ENCODE measurements at places on chromosomes 2 and 18.

GRCh38 chr2:100980046-100980445 lies 22.0 kb upstream of the RPL31 start:
- no peak for DNase-seq

GRCh38 chr2:203340791-203341487 lies 12.7 kb downstream of the ABI2 start:
- DNase-seq = no peak

DNA sequence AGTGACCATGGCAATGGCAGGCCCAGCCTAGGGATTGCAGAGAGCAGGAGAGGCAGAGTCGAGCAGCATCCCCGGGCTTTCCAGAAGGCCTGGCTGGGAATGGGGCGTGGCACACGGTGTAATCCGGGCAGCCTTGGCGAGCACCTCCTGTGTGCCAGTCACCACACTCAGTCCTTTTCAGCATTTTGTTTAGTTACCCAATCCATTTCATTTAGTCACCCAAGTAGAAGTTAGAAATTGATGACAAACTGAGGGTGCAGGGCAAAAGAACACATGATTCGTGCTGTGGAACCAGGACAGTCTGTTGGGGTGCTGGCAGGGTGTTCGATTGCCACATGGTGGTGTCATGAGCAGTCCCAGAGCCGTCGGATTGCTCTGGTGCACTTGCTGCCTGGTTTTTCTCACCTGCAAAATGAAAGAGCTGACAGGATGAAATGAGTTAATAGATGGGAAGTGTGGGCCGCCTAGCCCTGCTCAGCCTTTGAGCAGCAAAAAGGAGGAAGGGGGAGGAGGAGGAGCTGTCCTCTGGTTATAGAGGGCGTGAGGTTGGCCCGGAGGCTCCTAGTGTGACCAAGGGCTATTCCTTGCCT lies 299.4 kb downstream of the AGAP1 start:
- no peak for DNase-seq

DNA sequence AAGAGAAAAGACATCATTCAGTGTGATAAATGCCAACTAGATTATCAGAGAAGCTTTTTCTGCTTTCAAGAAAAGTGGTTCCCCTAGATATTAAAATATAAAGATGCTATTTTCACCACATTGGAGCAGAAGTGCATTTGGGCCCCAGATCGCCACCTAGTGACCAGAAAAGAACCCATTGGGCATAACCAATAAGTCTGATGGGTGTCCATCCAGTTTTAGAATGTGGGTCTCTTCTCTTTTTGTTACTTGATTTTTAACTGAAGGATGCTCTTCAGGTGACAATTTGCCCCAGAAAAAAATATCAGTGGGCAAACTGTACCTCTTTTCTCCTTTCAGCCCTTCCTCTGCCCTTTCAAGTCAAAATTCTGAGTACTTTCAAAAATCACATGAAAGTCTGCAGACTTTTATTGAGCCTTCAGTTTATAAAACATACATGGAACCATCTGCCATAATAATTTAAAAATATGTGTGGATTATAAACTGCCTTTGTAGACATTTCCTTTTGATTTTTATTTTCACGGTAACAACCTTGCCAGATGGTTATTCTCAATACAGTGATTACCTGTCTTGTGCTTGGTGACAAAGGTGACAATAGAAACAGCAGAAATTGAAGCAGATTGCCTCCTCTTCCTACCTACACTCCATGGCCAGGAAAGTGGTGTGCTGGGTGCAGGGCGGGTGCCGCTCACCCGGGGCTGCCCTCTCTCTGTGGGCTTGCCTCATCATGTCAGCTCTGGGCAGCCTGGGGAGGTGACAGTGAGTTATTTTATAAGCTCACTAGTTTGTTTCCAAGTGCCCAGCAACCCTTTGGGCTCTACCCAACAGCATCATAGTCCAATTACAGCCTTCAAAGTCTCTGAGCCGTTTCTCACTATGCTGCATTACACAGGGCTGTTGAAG lies 124.5 kb downstream of the DCDC2C start:
- no peak for DNase-seq

DNA sequence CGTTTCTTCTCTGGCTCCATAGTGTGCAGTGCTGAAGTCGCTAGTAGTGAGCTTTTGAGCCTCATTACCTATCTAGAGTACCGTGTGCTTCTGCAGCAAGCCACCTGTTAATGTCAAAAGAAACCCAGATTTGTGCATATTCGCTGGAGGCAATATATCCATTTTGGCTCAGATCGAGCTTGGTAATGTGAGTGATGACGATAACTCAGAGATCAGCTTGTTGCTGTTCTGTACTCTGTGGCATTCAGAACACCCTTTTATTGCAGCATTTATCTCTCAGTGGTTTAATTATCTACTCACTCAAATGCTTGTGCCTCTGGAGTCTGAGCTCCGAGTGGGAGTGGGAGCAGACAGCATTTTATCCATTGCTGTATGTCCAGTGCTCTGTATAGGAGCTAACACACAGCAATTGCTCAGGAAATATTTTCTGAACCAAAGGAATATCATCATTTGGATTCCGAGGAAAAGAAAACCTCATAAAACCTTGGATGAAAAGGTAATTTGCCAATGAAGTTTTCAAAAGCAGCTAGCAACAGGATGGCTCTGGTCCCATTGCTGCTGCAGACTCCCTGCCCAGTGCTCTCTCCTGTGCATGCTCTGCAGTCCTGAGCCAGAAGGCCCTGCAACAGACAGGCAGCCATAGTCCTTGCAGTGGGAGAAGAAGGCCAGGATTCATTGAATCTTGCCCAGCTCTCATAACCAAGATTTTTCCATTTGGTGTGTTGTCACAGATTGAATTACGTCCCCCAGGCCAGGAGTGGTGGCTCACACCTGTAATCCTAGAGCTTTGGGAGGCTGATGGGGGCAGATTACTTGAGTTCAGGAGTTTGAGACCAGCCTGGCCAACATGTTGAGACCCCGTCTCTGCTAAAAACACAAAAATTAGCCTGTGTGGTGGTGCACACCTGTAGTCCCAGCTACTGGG lies 183.8 kb downstream of the MYCN start:
- DNase-seq = no peak

GRCh38 chr2:44136252-44136651 lies 32.4 kb upstream of the PPM1B start:
- no peak for DNase-seq

GRCh38 chr2:69157441-69157840 lies 144.5 kb downstream of the ANTXR1 start:
- DNase-seq = no peak

DNA sequence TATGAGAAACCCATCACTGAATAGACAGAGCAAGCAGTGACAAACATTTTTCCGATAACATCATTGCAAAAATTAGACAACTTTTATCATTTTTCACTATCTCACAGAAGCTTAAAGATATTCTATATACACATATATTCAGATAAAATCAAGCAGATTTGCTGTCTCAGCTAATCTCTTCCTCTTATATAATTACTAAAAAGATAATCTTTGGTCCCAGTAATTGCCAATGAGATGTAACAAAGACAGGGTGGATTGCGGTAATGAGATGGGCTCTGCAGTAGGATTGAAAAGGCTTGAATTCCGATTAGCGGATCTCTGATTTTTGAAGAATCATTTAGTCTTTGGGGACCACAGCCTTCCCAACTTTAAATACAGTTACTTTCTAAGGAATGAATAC lies 63.5 kb downstream of the SYT4 start:
- no peak for DNase-seq

GRCh38 chr2:2564300-2565078 lies 233.4 kb upstream of the MYT1L start:
- DNase-seq = no peak

GRCh38 chr2:3294069-3294468 lies 83.5 kb downstream of the EIPR1 start:
- DNase-seq = no peak

- DNase-seq = no peak
Measured at GRCh38 chr2:174931724-174932123, 73.5 kb downstream of the CHN1 start.

- DNase-seq = no peak
Measured at GRCh38 chr2:111919794-111920608, 21.6 kb downstream of the MERTK start.

DNA sequence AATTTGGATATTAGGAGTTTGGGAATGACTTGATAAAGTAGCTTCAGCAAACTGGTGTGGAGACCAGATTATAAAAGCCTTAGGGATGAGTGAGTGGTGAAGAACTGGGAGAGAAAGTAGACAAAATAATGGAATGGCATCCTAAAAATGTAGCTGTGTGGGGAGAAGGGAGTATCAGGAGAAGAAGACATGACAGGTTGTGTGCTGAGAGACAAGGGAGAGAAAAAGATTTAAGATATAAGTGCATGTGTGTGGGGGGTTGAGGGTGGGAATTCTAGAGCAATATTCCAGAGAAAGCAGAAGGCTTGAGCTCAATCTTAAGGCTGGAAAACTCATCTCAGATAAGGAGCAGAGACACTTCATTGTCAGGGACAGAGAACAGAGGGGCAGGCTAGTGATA lies 159.5 kb downstream of the HNMT start:
- no peak for DNase-seq

DNA sequence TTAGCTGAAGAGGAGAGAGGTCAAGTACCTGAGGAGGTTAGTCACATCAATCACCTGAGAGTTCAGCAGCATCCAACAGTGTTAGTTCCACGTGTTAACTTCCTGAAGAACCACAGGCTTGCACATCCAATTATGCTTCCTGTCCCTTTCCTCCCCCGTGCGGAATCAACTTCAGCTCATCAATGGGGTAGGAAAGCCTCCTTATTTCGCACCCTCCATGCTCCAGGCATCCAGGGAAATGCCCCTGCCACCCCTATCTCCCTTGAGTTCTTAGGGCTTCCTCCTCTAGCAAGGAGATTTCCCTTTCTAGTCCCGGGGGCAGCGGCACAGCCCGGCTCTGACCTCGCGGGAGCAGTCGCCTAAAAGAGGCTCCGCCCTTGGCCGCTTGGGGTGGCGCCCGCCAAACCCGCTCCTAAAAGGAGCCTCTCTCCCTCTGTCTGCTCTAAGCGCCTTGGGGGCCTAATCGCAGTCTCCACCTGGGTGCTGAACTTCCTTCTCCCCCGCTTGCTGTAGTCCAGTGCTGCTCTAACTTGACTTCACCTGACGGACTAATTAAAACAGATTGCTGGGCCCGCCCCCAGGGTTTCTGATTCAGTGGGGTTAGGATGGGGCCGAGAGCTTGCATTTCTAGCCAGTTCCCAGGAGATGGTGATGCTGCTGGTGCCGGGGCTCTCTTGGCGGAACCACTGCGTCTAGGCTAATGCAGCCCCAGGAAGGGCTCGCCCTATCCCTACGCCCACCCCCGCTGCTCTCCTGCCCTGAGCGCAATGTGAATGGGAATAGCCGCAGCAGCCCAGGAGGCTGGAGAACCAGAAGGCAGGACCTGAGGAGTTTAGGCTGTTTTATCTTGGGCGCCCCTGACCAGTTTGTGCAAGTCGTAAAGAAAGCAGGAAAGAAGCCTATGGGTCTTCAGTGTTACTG lies 3.4 kb upstream of the TET3 start:
- no peak for DNase-seq

- no peak for DNase-seq
Measured at GRCh38 chr2:15986644-15987043, 46.3 kb downstream of the MYCN start.

DNA sequence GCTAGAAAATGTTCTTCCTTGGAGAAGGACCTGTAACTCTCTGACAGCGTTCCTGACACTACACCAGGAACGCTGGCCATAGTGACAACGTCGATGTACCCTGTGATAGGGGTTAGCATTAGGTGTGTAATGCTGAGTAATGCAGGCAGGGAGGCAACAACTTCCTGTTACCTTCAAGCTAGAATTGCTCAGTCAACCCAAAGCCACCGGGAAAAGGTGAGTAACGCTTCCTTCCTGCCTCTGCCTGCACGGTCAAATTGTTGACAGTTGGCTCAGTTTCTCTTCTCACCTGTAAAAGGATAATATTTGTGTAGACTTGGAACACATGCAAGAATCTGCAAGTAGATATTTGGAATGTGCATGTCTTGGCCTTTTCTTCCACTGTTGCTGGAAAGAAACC lies 12.7 kb downstream of the FAM110C start:
- peak; percentile 60 for DNase-seq

- no peak for DNase-seq
Measured at GRCh38 chr2:38448692-38449410, 71.8 kb upstream of the ATL2 start.

GRCh38 chr2:199973703-199974102 lies 18.3 kb downstream of the MAIP1 start:
- DNase-seq = no peak

Measured in stimulated activated CD4-positive, alpha-beta T cell treated with anti-CD3 and anti-CD28 coated beads, Interleukin-2, amount 100 ng/mL, for 4 hours (primary cell).